ENCODE measurements at places on chromosomes 5 and 9.

GRCh38 chr5:80967500-80968181, 7.5 kb downstream of the RASGRF2 start:
- DNase-seq, result no peak

DNA sequence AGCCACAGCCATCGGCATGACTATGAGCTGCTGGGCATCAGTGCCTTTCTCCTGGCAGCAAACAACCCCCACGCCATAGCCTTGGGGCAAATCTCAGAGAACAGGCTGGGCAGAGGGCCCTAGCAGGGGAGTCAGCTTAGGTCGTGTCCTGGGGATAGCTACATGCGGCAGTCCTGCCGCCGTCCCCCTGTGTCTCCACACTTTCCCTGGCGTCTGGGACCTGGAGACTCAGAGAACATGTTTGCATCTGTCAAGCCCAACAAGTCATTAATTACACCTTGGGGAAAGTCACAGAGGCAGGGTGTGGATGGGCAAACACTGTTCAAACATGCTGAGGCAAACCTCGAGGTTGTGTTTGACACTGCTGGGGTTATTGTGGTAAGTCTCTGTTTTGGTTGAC, 123.6 kb downstream of the C5orf15 start:
- DNase-seq, result no peak

GRCh38 chr9:136112541-136112940, 6.1 kb downstream of the TMEM250 start:
- no peak for DNase-seq

DNA sequence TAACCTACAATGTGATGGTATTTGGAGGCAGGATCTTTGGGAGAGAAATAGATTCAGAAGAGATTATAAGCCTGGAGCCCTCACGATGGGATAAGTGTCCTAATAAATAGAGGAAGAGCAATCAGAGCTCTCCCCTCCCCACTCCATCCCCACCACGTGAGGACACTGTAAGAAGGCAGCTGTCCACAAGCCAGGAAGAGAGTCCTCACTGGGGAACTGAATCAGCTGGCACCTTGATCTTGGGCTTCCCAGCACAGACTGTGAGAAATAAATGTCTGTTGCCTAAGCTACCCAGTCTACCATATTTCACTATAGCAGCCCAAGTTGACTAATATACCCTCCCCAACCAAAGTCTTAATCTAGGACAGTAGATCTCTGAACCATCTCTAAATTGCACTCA, 118.1 kb downstream of the SUSD1 start:
- DNase-seq, result no peak

DNA sequence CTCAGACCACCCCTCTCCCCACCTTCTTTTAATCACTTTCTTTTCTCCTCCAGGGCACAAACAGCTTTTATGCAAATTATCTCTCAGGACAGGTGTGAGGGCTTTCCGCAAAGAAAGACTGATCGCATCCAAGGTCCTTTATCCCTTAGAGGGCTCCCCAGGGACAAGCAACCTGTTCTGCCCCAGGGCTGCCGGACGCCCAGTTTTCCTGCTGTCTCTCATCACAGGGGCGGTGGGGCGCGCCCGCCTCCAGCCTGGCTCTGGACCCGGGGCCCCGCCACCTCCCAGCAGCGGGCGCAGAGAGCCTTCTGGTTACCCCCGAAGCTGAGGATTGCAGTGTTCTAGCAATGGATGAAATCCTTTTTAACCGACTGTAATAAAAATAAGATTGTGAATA, 266.1 kb downstream of the CWC27 start:
- DNase-seq, result no peak

- DNase-seq, result no peak
Measured at GRCh38 chr5:177364159-177364962, 6.6 kb downstream of the RGS14 start.

DNA sequence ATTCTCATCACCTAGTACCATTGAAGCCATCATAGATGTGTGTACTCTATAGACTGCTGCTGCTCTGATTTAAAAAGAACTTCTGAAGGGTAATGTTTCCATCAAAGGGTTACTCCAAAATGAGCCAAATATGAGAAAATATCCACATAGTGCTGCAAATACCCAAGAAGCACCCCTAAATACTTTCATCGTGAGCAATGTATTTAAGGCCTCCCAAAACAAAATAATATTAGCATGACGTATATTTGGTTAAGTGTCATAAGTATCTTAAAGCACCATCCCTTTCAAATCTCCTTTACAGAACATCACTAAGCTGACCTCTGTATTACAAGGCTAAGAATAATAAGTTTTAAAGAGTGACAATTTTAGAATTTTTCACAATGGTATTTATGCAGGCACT, 421.8 kb downstream of the MTRR start:
- no peak for DNase-seq

- DNase-seq, result no peak
Measured at GRCh38 chr5:82525626-82526025, 247.5 kb upstream of the RPS23 start.

DNA sequence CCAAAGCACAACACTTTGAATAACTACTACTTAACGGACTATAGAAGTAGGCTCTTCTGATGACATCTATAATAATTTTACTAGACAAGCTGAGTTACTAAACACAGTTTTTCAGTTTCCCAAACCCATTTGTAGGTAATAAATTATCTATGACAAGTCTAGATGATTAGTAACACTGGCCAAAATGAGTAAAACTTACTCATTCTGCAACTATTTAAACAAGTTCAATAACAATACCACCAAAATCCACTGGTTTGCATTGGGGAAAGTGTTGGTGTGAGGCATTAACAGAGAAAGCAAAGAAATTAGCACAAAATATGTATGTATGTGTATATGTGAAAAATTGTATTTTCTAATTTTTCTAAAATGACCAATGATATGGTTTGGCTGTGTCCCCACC, 119.3 kb downstream of the NR2F1-AS1 start:
- no peak for DNase-seq

- no peak for DNase-seq
Measured at GRCh38 chr5:119273391-119273839, 82.4 kb upstream of the TNFAIP8 start.

GRCh38 chr9:109046346-109046745, 33.0 kb upstream of the CTNNAL1 start:
- no peak for DNase-seq

DNA sequence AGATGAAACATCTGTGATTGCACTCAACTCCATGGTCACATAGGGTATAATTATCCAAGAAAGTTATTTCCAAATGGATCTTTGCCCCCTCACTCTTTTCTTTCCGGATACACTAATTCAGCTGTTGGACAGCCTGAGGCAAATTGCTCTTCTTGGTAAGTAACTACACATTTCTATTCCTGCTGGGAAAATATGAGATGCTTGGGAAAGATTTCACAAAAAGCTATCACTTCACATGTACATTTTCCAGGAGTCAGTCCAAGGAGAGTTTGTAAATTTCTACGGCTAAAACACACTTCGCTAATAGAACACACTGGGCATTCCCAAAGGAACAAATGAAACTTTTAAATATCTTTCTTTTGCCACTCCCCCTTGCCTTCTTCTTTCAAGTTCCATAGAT, 123.0 kb upstream of the GRIA1 start:
- DNase-seq, result no peak

DNA sequence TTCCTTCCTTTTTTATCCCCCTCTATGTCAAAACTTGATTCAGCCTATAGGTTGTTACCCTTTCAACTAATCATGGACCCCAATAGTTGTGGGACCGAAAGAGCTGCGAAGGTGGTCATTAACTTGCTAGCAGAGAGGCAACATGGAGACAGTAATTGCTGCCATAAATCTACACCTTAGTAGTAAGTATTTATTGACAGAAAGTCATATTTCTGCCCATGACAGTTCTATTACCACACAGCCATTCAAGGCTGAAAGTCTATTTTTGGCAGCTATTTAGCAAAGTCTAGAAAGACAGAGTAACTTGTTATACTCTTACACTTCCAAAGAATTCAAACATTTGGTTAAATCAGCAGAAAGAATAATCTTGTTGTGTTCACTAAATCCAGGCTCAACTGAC, 236.2 kb downstream of the PRELID2 start:
- DNase-seq, result no peak

DNA sequence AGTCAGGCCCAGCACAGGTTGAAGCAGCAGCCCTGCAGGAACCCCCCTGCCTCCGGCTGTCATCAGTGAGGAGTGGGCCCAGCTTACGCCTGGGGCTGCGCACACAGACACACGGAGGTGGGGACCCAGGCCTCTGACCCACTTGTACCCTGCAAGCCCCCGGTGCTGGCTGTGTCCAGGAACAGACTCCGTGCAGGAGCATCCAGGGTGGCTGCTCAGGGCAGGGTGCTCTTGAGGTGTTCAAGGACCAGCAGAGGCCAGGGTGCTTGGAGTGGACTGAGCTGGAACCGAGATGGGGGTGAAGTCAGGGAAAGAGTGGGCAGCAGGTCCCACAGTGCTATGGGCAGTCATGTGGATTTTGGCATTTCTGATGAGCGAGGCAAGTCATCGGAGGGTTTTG, 199.5 kb downstream of the CACNA1B start:
- DNase-seq, result no peak

- no peak for DNase-seq
Measured at GRCh38 chr5:62701036-62701435, 122.4 kb downstream of the LRRC70 start.

- no peak for DNase-seq
Measured at GRCh38 chr9:99808454-99808853, 13.2 kb upstream of the NR4A3 start.

GRCh38 chr9:70466976-70467561, 52.6 kb upstream of the KLF9 start:
- no peak for DNase-seq

DNA sequence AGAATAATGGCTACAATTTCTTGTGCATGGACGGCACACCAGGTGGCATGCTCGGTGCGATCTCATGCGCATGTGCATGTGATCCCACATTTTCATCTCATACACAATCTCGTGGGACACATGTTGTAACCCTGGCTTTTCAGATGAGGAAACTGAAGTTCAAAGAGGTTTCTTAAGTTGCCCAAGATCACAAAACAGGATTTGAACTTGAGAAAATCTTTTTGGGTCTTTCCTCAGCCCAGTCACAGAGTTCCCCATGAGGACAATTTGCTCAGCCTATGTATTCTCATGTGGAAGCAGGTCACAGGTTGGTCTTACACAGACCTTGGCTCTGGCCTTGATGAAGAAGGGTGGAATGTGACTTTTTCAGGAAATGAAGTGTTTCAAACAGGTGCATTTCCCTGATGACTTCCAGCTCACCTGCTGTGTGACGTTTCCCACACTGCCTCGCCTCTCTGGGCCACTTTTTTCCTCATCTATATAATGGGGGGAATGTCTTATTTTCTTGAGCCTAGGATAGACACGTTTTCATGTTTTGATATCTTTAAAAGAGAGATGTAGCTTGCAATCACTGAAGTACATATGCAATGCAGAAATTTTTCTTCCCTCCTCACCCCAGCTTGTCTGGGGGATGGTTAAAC, 7.1 kb upstream of the ORM1 start:
- DNase-seq, result no peak

Measured in activated naive CD8-positive, alpha-beta T cell treated with anti-CD3 and anti-CD28 coated beads, Interleukin-2, amount 50 U/mL, for 16 hours (primary cell).